ENCODE measurements at places on chromosomes 12 and 14.

GRCh38 chr12:83958997-83959396, 953.6 kb downstream of the SLC6A15 start:
- no peak for DNase-seq

- no peak for DNase-seq
Measured at GRCh38 chr12:31928246-31929026, 30.8 kb upstream of the RESF1 start.

- no peak for DNase-seq
Measured at GRCh38 chr12:21551841-21552465, 25.9 kb downstream of the SPX start.

- DNase-seq, result no peak
Measured at GRCh38 chr14:69501423-69501838, 16.9 kb downstream of the PLEKHD1 start.

DNA sequence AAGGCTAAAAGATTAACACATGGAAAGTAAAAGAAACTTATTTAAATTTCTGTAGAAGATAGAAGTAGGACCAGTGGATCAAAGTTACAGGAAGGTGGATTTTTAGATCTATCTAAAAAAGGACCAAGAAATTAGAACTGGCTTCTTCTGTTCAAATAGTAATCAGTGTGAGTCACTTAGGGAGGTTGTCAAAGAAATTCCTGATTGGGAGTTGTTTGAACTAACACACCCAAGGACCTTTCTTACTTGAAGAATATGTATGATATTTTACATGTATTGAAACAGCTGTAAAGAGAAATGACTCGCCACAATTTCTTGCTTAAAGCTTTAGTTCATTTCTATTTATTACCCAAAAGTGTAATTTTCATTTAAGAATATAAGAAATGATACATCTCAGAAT, 256.9 kb downstream of the RAD51B start:
- no peak for DNase-seq

- no peak for DNase-seq
Measured at GRCh38 chr12:73421832-73422231, 1115.8 kb upstream of the ATXN7L3B start.

- no peak for DNase-seq
Measured at GRCh38 chr12:102462386-102462785, 18.0 kb downstream of the IGF1 start.

- peak; percentile 49 for DNase-seq
Measured at GRCh38 chr14:69647213-69647612, 35.8 kb downstream of the SUSD6 start.

DNA sequence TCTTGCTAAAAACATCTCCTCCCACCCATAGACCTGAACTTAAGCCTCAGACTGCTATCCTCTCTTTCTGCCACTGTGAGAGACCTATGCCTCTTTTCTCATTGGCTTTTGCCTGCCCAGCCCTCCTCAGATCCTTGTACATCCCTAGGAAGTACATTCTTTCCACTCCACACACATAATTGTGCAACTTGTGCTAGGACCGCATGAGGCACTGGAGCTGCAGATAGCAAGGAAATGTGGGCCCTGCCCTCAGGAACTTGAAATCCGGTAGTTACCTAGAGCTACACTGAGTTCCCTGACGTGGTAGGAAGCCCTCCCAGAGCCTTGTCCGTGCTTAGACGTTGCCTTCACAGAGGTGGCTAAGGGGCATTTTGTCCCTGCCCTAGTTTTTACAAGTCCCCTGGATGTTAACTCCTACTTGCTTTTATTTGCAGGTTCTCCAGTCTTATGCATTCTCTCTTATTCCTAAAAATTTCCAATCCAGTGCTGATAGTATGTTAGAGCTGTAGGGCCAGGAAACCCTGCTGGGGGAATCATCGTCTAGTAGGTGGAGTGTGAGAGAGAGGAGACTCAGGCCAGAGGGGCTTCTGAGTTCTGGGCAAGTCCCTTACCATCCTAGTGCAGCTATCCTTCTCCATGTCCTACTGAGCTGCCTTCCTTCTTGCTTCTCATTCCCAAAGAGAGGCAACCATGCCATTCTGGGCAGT, 41.3 kb downstream of the NTF3 start:
- DNase-seq, result no peak

GRCh38 chr14:64779472-64779871, 75.2 kb downstream of the PLEKHG3 start:
- DNase-seq, result no peak

DNA sequence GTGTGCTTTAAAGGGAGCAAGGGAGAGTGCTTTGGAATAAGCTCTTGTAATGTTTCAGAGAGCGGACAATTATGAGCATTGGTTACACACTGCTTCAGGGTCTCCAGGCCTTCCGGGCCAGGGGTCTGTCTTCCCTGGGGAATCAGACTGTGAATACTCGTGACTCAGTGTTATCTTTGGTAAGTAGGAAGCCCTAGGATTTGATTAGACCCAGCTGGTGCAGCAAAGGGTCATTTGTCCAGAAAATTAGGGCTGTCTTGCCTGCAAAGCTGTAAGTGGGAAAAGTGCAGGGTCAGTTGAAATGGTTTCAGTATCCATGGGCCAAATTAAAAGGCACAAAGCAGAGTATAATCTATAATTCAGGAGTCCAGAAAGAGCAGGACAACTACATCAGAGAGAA, 475.6 kb downstream of the MED13L start:
- no peak for DNase-seq
